Vagina (tissue), 2 donors: ENCODE measurements at places on chromosomes 11 and 22.

DNA sequence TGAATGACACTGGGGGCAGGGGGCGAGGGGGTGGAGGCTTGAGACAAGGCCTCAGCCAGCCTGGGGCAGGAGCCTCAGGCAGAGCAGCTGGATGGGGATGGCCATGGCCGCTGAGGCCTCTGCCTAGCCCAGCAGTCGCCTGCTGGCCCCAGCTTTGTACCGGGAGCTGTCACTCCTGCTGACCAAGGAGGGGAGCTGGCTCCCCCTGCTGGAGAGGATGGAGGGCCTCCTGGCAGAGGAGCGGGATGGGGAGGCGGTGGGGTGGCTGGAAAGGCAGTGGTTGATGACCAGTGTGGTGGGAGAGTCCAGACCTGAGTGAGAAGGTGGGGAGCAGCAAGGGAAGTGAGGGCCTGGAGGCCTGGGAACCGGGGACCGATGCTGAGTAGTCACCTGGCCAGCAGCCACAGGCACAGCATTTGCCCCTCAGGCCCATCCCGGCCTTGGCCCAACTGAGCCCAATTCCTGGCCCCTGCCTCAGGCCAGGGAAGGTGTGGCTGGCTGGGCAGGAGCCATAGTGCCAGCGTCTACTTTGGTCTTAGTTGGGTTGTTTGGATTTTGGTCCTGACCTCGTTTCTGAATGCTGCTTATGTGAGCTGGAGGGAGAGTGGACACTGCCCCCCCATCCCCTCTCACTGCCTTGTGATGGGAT, 6.0 kb upstream of the SUSD2 start:
- DNase-seq = no peak

GRCh38 chr11:67050139-67050538, 6.5 kb upstream of the RHOD start:
- no peak for DNase-seq

GRCh38 chr11:35190804-35191348, 51.9 kb downstream of the CD44 start:
- DNase-seq = no peak

- no peak for DNase-seq
Observed at GRCh38 chr11:15852179-15852578, 504.2 kb downstream of the SOX6 start.

GRCh38 chr11:34458525-34458924, 19.8 kb downstream of the CAT start:
- no peak for DNase-seq

GRCh38 chr11:126561327-126561893, 205.9 kb downstream of the ST3GAL4 start:
- no peak for DNase-seq

DNA sequence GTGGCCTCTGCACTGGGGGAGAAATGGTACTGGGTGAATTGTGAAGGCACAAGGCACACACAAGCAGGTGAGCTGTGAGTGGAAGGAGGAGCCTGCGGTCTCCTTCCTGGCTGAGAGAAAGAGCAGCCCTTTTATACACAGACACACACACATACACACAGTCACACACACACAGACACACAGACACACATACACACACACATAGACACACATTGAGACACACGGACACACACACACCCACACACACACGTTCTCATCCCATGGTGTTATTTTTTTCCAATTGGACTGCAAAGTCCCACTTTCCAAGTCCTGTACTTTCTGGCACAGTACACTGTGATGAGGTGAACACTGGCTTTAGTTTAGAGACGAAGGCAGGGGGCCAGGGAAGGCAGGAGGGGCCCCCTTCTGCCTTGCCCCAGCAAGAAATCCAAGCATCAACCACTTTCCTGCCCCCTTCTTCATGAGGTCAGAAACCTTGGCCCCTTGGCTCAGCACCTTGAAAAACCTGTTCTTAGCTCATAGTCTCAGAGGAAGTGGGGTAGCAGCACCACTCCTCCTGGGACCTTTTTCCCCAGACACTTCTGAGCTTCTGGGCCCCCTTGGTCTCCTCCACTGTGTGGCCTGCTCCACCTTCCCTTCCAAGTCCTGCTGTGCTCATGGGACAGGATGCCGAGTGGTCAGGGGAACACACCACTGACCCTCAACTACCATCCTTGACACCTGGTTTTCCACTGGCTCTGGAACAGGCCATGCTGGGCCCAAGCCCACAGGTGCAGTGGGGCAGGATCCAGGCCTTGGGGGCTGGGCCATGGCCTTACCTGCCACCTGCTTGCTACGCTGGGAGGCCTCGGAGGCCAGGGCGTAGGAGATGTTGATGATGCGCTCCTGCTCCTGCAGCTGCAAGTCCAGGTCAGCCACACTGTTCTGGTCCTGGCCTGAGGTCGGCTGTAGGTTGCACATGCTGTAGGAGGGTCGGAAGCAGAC, 43.8 kb downstream of the C11orf58 start:
- no peak for DNase-seq

GRCh38 chr11:3859373-3859881, 4.0 kb downstream of the STIM1 start:
- no peak for DNase-seq

- no peak for DNase-seq
Observed at GRCh38 chr11:122754028-122754427, 84.3 kb upstream of the CRTAM start.

GRCh38 chr11:120562806-120563425, 51.4 kb downstream of the GRIK4 start:
- DNase-seq = no peak

- no peak for DNase-seq
Observed at GRCh38 chr11:72721689-72722049, 30.5 kb downstream of the ARAP1 start.

- DNase-seq = no peak
Observed at GRCh38 chr22:38608992-38609750, 39.2 kb upstream of the DMC1 start.
